ENCODE measurements at places on chromosomes 7 and 10. TPM values are rescaled to one million over a fixed set of nuclear protein-coding genes. Genes with fewer than 3 reads are reported as not detected.

The PHKG1 gene
- 1.7 TPM for total RNA-seq

The IRF5 gene
- total RNA-seq = 17.9 TPM

The PPIF gene
- 58.3 TPM for total RNA-seq

The INMT gene
- total RNA-seq = not detected

The OR2A5 gene
- not detected for total RNA-seq

Data from HT-29 (cell line).